Left cardiac atrium (tissue), 4 donors: ENCODE measurements at places on chromosomes 5 and 9.

DNA sequence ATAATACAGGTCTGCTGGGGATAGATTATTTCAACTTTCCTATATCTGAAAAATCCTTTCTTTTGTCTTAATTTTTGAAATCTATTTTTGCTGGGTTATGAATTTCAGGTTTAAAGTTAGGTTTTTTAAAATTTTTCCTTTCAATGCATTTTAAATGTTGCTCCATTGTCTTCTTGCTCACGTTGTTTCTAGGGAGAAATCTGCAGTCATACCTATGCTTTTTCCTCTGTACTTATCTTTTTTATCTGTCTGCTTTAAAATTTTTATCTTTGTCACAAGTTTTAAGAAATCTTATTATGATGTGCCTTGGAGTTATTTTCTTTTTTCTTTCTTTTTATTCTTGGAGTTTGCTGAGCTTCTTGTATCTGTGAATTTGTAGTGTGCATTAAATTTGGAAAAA, 412.0 kb upstream of the KIF2A start:
- no peak for DNase-seq

- no peak for DNase-seq
Observed at GRCh38 chr5:172834415-172835289, 601 bp downstream of the ERGIC1 start.

DNA sequence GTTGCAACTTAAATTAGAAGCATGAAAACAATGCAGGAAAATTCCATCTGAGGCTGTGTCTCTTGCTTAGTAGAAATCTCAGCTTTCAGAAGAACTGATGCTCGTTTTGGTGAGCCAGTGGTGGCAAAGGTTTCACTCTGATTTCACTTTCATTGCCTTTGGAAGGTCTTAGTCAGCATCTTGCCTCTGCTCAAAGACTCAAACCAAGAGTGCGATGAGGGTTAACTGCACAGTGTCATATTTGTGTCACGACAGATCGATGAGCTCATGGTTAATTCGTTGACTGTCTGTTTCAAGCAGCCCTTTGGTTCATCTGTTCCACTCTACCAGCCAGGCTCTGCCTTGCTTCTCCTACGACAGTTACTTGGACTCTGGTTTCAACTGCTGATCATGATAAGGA, 331.3 kb upstream of the KIF2A start:
- DNase-seq = no peak

- no peak for DNase-seq
Observed at GRCh38 chr9:86572904-86573303, 218.7 kb upstream of the TUT7 start.

- DNase-seq = no peak
Observed at GRCh38 chr5:14415024-14415697, 166.4 kb upstream of the OTULINL start.

GRCh38 chr5:32460702-32461101, 16.2 kb upstream of the ZFR start:
- DNase-seq = no peak

DNA sequence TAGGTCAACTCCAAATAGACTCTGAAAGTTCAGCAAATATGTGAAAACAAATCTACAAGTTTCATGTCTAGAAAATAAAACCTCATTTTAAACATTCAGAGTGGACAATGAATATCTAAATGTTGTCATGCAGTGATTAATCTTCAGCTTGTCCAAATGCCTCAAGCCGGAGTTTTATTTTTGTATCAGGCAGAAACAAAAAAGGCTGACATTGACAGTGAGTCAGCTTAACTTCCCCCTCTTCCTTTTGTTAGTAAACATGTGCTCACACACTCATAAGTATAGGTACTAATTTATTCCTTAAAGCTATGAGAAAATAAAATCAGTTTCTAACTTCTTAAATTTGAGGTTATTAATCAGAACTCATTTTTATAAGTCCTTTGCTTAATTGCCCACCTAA, 467.9 kb upstream of the DAB2 start:
- DNase-seq = no peak

DNA sequence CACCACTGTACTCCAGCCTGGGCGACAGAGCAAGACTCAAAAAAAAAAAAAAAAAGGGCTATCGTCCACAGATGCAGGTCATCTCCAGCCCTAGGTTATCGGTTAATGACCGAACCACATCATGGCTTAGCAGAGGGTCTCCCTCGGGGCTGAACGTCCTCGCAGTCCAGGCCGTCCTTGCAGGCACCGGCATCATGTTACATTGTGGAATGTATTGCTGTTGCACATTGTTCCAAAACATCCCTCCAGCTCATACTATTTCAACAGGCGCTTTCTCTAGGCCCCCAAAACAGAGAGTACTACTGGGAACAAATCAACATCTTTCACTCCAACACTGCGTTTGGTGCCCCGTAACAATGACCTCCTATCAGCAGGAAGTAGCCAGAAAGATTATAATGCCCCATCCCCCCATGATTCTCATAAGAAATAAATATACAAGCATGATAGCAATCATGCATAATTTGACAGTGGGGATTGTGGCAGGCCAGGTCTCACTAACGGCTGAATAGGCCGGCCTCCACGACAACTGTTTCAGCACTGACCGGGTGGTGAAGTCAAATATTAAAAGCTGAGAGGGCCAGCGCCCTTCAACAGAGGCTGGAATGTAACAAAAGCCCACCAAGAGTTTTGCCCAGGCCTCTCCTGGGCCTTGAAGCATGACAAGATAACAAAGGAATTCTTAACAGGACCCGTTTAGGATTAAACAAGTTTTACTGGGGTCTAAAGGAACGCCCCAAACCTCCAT, 1.1 kb upstream of the LCN9 start:
- DNase-seq = no peak

DNA sequence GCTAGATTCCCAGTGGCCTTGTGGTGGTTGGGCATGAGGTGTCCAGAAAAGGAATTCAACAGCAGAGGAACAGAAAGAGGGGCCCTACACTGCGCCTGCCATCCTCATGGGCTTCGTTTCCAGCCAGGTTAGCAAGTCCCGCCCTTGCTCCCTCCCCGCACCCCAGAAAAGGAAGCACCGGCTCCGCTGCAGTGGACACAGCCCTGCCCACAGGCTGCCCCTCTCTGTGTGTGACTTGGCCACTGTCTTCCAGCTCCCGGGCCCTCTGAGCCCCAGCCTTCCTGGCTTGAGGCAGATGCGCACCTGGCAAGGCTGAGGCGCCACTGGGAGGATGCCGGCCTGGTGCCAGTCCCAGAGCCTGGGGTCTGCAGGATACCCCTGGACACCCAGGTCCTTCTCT, 305.0 kb upstream of the IRX4 start:
- no peak for DNase-seq

DNA sequence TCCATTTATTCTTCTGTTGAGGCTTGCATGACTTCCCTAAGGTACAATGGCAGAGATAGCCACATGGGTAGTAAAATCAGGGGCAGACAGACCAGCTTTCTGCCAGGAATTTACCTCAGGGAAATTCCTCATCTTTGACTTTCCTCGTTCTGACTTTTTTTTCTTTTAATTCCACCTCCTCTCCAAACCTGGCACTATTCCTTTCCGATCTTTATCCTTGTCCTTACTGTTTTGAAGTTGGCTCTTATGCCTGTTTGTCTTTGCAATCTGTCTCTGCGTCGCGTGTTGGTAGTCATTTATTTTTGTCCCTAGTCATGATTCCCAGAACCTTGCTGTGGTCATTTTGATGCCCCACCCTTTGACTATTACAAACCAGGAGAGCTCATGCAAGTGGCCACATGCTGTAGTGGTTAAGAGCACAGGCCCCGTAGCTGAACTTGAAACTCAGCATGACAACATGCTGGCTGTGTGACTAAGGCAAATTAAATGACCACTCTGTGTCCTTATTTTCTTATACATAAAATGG, 19.0 kb downstream of the TMC1 start:
- no peak for DNase-seq

DNA sequence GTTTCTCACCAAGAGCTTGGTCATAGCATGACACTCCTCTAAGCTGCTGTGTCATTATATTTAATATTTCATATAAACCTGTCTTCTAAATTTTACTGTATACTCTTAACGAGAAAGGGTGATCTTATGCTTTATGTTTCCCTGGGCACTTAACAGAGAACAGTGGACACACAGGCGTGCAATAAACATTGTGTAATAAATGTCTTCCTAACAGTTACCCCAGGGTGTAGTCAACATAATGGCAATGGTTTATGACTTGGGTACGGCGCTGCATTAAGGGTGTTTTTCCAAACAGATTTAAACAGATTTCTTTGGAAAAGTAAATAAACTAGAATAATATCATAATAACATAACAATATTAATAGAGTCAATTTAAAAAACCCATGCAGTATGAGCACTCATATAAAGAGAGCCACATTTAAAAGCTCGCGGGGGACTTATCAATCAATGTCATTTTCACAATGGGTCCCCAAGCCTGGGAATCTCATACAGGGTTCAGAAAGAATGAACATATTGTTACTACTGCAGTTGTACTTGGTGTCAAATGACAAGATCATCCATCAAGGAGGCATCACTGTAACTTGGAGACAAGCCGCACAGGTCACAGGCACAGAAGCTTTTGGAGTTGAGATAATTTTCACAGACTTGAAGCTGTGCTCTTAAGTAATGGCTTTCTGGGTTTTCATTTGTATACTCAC, 376.4 kb downstream of the CTNND2 start:
- no peak for DNase-seq
